ENCODE measurements at places on chromosomes 3 and 15.

DNA sequence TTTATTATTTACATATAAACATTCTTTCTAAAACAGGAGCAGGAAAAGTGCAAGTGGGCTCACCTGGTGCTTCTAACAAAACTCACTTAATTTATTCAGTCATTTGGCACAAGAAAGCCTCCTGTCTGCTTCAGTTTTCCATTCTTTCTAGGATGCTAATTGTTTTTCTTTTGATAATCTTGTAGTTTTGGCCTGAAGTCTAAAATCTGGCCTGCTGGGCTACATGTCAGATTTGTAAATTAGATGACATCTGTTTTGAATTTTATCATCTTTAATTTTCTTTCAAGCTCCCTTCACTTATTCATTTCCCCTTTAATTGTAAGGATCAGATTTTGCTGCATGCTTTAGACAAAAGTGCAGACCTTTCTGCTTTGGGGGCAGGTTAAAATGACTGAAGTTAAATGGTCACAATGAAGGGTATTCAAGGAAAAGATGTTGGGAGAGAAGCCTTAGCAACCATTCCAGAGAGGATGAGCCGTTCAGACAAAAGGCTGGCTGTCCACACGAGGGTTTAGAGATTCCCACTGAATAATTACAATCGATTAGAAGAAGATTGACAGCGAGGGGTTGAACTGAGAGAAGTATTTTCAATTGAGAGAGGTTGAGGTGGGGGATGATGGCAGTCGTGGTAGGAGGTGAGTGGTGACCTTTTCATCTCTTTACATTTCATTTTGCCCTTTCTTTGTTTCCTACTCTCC is 59.9 kb upstream of the PTX3 start:
- no peak for DNase-seq

GRCh38 chr3:6680119-6680806 is 180.7 kb upstream of the GRM7 start:
- no peak for DNase-seq

GRCh38 chr3:45988362-45988761 is 7.3 kb downstream of the FYCO1 start:
- no peak for DNase-seq

DNA sequence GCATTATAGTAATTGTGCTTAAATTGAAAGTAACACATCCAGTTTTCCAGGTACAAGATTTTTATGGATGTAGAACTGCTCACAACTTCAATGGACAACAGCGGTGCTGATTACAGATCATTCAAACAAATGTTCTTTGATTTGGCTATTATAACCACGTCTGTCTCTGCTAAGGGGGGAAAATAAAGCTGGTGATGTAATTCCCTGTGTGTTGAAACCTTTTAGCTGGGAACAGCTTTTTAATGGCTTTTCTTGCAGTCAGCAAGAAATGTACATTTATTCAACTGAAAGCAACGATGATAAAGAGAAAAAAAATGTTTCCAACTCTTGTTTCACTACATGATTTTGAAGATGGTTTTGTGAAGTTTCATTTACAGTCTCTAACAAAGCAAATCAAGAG is 431.9 kb upstream of the AGTR1 start:
- DNase-seq = no peak

DNA sequence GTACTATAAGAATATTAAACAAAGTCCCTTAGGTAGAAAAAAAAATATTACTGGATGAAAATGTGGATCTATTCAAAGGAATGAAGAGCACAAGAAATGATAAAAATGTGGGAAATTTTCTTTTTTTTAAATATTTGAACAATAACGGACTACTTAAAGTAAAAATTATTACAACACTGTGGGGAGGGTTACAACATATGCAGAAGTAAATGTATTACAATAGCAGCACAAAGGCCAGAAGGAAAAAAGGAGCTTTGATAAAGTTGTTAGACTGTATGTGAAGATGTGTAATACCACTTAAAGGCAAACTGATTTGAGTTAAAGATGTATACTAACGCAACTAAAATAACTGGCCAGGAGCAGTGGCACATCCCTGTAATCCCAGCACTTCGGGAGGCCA is 427.1 kb downstream of the SHQ1 start:
- DNase-seq = no peak

DNA sequence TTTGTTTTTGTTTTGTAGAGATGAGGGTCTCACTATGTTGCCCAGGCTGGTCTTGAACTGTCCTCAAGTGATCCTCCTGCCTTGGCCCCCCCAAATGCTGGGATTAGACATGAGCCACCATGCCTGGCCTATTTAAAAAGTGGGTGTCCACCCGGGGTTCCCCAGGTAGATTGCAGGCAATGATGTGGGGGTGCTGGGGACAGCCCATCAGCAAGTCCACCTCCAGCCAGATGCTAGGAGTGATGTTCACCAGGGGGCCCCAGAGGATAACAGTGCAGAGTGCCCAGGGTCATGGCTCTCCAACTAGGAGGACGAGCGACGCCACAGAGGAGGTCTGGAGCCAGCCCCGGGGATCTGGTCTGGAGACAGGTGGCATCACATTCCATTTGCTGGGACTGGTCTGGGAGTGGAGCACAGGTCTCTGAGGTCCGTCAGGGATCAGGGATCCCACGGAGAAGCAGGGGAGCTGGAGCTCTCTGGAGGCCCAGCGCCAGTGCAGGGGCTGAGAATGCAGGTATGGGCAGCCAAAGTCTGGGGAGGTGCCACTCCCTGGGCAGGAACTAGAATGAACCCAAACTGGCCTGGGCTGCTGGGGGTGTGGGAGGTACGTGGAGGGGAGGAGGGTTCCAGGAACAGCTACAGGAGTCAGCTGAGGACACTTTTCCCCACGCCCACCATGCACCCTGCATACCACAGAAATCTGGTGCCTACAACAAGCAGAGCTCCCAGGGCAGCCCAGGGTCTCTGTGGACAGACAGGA is 51.2 kb upstream of the PCSK6 start:
- DNase-seq = no peak

- DNase-seq = no peak
Measured at GRCh38 chr3:9169326-9169725, 80.1 kb downstream of the SRGAP3 start.

DNA sequence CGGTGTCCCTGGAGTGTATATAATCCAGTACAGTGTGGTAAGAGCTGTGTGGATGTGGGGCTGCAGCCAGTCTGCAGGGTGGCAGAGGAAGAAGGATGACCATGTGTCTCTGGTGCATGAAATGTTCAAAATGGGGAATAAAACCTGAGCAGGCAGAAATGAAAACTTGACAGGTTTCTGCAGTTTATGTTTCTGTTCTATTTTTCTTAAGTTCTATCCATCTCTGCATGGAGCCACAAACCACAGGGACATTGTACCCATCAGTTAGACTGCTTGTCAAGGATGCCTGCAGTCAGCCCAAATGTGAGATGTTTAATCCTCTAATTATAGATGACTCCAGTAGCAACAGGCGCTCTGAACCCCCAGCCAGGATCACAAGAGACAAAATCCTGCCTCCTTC is 216.7 kb downstream of the IL20RB start:
- no peak for DNase-seq

Data from stimulated activated CD4-positive, alpha-beta T cell treated with anti-CD3 and anti-CD28 coated beads, Interleukin-1b, Interleukin-23, amount 100 ng/mL, for 1 hour (primary cell).